Stimulated activated CD4-positive, alpha-beta T cell treated with anti-CD3 and anti-CD28 coated beads, Interleukin-1b, Interleukin-23, amount 100 ng/mL, for 1 hour (primary cell): ENCODE measurements at places on chromosomes 2 and 18.

DNA sequence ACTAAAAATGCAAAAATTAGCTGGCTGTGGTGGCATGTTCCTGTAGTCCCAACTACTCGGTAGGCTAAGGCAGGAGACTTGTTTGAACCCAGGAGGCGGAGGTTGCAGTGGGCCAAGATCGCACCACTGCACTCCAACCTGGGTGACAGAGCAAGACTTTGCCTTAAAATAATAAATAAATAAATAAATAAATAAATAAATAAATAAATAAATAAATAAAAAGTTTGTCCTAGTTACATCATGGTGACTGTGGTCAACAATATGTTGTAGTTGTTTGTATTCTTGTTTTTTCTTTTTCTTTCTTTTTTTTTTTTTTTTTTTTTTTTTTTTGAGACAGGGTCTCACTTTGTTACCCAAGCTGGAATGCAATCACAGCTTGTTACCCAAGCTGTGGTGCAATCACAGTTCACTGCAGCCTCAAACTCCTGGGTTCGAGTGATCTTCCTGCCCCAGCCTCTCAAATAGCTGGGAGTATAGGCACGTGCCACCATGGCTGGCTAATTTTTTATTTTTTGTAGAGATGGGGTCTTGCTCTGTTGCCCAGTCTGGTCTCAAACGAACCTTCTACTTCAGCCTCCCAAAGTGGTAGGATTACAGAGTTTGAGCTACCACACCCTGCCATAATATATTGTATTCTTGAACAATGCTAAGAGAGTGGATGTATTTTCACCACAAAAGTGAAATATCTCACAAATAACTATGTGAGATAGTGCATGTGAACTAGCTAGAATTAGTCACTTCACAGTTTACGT lies 185.0 kb downstream of the PHLPP1 start:
- no peak for DNase-seq

- no peak for DNase-seq
These were observed 59.9 kb downstream of the KYNU start for GRCh38 chr2:142937347-142937746.

GRCh38 chr2:64704161-64704560 lies 50.4 kb upstream of the SERTAD2 start:
- no peak for DNase-seq

GRCh38 chr2:171482877-171483276 lies 39.4 kb upstream of the CYBRD1 start:
- DNase-seq = no peak

GRCh38 chr18:69935319-69936190 lies 12.1 kb downstream of the CD226 start:
- peak; percentile 58 for DNase-seq

- no peak for DNase-seq
These were observed 145.8 kb upstream of the ACAA2 start for GRCh38 chr18:49959176-49959575.

- no peak for DNase-seq
These were observed 29.3 kb upstream of the FOXI3 start for GRCh38 chr2:88481691-88482336.

GRCh38 chr2:98350411-98350810 lies 4.2 kb downstream of the CNGA3 start:
- no peak for DNase-seq

GRCh38 chr2:100632037-100632436 lies 69.2 kb downstream of the PDCL3 start:
- no peak for DNase-seq

DNA sequence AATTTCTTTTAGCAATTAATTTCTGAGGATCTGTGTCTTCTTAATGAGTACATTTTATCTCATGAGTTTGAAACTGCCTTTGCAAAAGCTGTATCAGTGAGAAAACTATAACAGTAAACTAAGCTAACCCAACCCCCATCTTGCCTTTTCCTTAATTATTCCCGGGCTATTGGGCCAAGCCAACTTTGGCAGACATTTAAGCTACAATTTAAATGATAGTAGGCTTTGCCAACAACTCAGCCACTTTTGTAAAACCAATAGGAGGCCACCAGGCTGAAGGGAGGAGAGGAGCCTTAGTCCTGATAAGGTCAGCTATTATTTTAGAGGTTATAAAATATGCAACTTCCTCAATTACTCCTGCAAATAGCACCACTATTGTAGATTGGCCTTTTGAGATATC lies 218.0 kb upstream of the KCNJ3 start:
- DNase-seq = no peak
